ENCODE measurements at places on chromosomes 3 and 15. TPM values are rescaled to one million over a fixed set of nuclear protein-coding genes. Genes with fewer than 3 reads are reported as not detected.

The LEKR1 gene
- not detected for total RNA-seq

DNA sequence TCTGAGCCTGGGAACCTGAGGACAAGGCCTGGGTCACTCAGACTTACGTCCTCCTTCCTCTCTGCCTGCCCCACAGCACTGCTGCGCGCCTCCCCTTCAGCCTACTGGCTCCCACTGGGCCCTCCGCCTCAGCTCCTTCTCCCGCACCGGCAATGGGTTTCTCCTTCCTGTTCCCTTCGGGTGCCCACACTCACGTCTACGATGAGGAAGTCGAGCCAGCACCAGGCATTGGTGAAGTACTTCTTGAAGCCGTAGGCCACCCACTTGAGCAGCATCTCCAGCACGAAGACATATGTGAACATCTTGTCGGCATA is 70.0 kb downstream of the EXOG start:
- DNase-seq: no peak
- no peak overlapping the region for H3K4me3 ChIP-seq
- H3K4me1 ChIP-seq: no peaks in the 10 kb centered on the region
- H3K27ac ChIP-seq: no peak overlapping the region

The ISLR2 gene
- not detected for total RNA-seq

DNA sequence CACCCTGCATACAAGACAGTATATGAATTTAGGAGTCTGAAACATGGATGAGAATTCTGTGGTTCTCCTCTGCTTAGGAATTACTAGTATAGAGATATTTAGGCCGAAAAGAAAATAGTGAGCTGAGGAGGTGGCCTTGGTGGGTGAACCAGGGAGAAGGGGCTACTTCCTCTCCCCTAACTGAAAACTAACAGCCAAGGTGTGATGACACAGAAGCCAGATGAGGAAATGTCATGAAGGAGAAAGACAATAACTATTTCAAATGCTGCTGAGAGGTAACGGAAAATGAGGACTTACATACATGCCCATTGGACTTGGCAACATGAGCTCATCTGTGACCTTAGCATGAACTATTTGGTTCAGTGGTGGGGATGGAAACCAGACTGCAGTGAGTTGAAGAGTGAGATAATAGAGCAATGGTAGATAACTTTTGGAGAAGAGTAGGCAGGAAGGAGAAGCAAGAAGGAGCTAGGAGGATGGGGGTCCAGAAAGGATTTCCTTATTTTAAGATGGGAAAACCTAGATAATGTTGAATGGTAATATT is 114.4 kb upstream of the TSPAN3 start:
- peaks cover 6% of the 10 kb centered on the region for H3K36me3 ChIP-seq
- no peak overlapping the region for H3K4me3 ChIP-seq

The SAXO2 gene
- total RNA-seq: 0.57 TPM

GRCh38 chr15:71013446-71013845 is 101.8 kb upstream of the THSD4 start:
- no peak for DNase-seq
- H3K4me1 ChIP-seq: no peaks in the 10 kb centered on the region
- peaks cover 8% of the 10 kb centered on the region for H3K27me3 ChIP-seq
- H3K36me3 ChIP-seq: no peaks in the 10 kb centered on the region

GRCh38 chr15:100788418-100789105 is 91.1 kb upstream of the ALDH1A3 start:
- H3K27me3 ChIP-seq: peaks cover 2% of the 10 kb centered on the region
- no peak overlapping the region for H3K27ac ChIP-seq
- no peak for DNase-seq
- no peaks in the 10 kb centered on the region for H3K36me3 ChIP-seq

The SLC2A2 gene
- not detected for total RNA-seq

The COLQ gene
- total RNA-seq: 0.96 TPM

The THRB gene
- not detected for total RNA-seq

GRCh38 chr3:169420429-169420828 is 243.1 kb downstream of the MECOM start:
- peaks cover 3% of the 10 kb centered on the region for H3K27me3 ChIP-seq
- H3K27ac ChIP-seq: no peak overlapping the region
- no peaks in the 10 kb centered on the region for H3K4me1 ChIP-seq
- H3K4me3 ChIP-seq: no peak overlapping the region
- no peaks in the 10 kb centered on the region for H3K36me3 ChIP-seq
- DNase-seq: no peak

- no peaks in the 10 kb centered on the region for H3K36me3 ChIP-seq
- H3K27me3 ChIP-seq: peaks cover 36% of the 10 kb centered on the region
- H3K27ac ChIP-seq: no peak overlapping the region
- DNase-seq: no peak
- no peak overlapping the region for H3K4me3 ChIP-seq
- peaks cover 5% of the 10 kb centered on the region for H3K4me1 ChIP-seq
Measured at GRCh38 chr15:88805031-88805780, 2.0 kb downstream of the ACAN start.

DNA sequence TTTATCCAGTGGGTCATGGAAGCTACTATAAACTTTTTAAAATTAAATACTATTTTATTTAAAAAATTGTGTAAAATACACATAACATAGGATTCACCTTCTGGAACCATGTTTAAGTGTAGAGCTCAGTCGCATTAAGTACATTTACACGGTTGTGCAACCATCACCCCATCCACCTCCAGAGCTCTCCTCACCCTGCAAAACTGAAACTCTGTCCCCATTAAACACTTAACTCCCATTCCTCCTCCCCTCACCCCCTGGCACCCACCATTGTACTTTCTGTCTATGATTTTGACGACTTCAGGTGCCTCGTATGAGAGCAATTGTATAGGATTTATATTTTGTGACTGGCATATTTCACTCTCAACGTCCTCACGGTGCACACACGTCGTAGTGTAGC is 70.7 kb downstream of the APBA2 start:
- no peaks in the 10 kb centered on the region for H3K27me3 ChIP-seq
- no peaks in the 10 kb centered on the region for H3K36me3 ChIP-seq
- peaks cover 11% of the 10 kb centered on the region for H3K4me1 ChIP-seq
- no peak for DNase-seq

Data from activated T-helper 1 cell treated with anti-CD3 and anti-CD28 coated beads, Interleukin-12 subunit alpha, Interleukin-12 subunit beta, Interleukin-2, Interleukin-4 antibody, amounts not matched to agents 30 ng/mL and 10 ng/mL and 1 ng/mL, durations not matched to agents 14 hours and 24 hours and 36 hours (primary cell).